Effector CD4-positive, alpha-beta T cell (primary cell): ENCODE measurements at places on chromosomes 11 and 22.
A peak's percentile ranks its signal among the peaks of the same experiment; 100 is the strongest.

GRCh38 chr11:24934733-24935439 is 438.0 kb downstream of the LUZP2 start:
- no peak for DNase-seq

DNA sequence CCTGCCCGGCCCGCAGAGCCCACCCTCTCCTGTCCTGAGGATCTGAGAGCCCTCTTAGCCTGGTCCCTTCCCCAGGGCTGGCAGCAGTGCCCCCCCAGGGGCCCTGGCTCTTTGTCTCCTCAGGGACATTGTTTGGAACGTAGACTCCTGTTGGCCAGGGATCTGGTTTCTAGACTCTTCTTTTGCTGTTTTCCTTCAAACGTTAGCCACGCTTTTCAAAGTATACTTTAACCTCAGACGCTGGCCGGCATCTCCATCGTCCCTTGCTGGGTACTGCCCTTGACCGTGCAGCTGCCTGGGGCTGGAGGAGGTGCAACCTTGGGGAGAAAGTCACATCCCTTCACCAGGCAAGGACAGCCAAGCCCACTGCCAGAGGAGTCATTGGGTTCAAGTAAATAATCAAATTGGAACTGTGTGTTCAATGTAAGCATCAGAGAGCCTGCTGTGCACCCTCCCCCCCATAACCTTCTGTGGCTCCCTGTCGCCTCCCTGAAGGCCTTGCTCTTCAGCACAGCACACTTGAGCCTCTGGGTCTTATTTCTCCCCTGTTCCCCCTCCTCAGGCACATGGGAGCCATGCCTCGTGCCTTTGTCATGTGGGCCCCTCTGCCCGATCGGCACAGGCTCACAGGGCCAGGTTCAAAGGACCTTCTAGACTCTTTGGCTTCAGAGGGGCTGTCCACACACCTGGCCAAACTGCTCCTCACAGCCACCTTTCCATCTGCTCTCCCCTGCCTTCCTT is 21.8 kb upstream of the WNT7B start:
- no peak for DNase-seq

GRCh38 chr11:128616161-128616560 is 28.8 kb upstream of the ETS1 start:
- DNase-seq: no peak

GRCh38 chr11:19663206-19663605 is 49.4 kb upstream of the NAV2 start:
- no peak for DNase-seq

GRCh38 chr11:95788921-95789505 is 569 bp downstream of the FAM76B start:
- DNase-seq: peak; percentile 27

- no peak for DNase-seq
Observed at GRCh38 chr11:84594602-84595001, 1032.5 kb downstream of the DLG2 start.

DNA sequence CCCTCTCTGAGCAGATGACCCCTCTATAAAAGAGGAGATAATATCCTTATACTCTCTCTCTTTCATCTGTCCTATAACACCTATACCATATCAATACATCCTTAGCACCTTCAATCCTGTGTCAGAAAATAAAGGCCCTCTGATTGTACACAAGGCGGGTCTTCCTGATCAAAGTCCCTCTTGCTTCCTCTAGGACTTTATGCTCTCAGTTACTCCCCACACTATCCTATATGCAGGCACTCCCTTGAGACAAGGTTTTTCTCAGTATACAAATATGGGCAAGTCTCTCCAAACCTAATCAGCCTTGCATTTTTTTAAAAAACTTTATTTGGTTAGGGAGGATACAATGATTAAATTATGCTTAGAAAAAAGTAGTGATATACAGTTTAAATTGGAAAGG is 17.3 kb upstream of the HORMAD2 start:
- no peak for DNase-seq

- no peak for DNase-seq
Observed at GRCh38 chr11:30348035-30348434, 25.1 kb downstream of the ARL14EP start.

DNA sequence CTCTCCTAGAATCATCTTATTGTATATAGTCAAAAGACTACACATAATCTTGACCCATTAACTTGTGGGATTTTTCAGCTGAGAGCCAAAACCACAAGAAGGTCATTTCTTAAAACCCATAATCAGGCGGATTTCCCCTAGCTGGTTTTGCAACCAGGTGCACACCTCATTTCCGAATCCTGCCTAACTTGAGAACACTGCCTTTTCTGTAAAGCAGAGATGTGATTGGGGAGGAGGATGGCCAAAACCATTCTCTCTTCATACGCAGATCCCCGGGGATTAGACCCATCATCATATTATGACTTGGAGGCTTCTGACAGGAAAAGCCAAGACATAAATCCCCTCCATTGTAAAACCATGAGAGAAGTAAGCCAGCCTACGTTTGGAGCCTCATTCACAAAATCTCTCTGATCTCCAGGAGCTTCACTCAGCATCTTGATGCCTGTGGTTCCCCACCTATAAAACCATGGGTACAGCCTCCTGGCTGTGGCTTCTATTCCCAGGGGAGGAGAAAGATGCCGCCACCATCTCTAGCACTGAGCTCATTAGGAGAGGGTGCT is 191.3 kb downstream of the KIF18A start:
- DNase-seq: no peak

GRCh38 chr11:117701781-117702180 is 95.2 kb downstream of the DSCAML1 start:
- DNase-seq: no peak

DNA sequence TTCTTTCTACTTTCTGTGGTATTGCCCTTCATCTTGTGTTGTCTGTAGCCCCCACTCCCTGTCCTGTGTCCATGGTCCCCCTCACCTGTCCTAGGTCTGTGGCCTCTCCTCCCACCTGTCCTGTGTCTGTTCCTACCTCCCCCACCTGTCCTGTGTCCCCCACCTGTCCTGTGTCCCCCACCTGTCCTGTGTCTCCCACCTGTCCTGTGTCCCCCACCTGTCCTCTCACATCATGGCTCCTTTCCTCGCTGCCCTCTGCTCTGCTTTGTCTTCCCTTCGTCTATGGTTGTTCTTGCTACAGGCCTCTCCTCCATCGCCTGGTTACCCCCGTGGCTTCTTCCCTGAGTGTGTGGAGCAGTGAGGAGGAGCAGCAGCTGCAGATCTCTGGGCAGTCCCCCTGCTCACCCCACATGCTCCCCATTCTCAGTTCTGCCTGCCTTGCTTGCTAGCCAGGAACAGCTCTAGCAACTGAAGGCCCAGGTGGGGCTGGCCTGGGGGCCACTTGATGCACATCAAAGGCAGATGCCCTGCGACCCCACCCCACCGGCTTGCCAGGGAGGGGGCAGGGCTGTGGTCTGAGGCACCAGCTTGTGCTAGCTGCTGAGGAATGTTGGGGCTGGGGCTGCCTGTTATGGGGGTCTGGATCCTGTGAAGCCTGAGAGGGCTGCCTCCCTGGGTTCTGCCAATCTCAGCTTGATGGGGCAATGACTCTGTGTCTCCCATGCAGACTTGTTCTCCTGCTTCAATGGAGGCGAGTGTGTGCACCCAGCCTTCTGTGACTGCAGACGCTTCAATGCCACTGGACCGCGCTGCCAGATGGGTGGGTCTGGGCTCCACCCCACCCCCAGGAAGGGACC is 5.6 kb downstream of the OTOG start:
- DNase-seq: no peak

GRCh38 chr11:47669856-47670255 is 27.5 kb upstream of the MTCH2 start:
- no peak for DNase-seq

DNA sequence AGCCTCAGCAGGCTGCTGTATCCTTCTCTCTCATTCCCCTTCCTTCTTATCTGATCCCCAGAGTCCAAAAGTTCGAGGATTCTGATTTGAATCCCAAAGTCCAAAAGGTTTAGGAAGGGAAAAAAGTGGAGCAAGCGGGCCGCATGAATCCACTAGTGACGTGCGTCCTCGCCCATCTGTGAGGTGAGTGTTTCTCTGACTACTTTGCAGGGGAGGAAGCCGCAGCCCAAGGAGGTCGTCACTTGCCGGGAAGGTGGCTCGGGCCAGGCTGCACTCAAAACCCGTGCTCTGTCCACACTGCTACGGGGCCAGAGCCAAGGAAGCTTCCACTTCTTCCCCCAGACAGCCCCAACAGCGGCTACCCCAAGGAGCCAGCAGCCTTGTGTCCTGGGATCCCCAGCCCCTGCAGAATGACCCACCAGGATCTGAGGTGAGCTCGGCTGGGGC is 16.3 kb downstream of the SLC25A18 start:
- DNase-seq: no peak

- no peak for DNase-seq
Observed at GRCh38 chr22:32810555-32811133, 9.1 kb downstream of the TIMP3 start.

DNA sequence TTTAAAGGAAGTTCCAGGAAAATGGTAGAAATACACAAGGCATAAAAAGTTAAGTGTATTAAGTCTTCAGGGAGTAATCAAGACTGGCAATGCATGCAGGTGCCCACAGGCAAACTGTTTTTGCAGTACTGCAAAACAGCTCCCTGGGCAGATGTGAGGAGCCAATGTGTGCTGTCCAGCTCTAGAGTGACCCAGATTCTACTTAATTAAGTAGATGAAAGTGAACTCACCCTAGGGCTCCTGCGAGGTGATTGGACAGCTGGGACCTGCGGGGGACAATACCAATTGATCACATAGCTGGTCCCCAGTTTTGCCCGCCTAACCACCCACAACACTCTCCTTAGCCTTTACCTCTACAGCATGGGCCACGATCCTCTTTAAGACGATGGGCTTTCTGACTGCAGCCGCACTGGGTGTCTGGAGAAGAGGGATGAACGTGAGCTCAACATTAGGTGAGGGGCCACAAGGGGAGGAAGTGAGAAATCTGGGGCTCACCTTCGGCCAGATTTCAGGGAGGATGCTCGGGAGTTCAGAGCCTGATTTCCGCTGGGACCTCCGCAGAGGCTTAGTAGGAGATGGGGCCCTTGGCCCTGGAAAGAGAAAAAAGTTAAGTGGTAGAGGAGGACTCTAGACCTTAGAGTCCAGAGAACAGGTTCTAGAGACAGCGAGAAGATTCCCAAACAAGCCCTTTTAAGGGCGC is 556 bp downstream of the CDCA5 start:
- no peak for DNase-seq

DNA sequence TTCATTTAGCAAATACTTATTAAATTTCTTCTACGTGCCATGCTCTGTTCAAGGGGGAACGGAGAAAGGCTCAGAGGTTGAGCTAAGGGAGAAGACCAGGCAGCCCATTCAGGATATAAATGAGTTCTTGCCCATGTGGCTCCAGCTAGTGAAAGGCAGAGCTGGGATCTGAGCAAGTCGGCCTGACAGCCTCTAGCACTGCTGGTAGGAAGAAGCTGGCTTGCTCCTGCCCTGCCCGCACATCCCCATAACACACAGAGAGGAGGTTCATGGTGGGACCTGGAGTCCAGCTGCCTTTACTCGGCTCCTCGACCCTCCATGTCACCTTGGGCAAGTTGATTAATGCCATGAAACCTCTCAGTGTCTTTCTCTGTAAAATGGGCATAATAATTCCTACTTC is 2.0 kb downstream of the SLC15A3 start:
- DNase-seq: no peak

GRCh38 chr11:84543367-84544159 is 1083.6 kb downstream of the DLG2 start:
- DNase-seq: no peak

- no peak for DNase-seq
Observed at GRCh38 chr11:96256215-96257011, 86.6 kb downstream of the MAML2 start.

GRCh38 chr11:109015283-109015682 is 350.4 kb downstream of the DDX10 start:
- DNase-seq: no peak

DNA sequence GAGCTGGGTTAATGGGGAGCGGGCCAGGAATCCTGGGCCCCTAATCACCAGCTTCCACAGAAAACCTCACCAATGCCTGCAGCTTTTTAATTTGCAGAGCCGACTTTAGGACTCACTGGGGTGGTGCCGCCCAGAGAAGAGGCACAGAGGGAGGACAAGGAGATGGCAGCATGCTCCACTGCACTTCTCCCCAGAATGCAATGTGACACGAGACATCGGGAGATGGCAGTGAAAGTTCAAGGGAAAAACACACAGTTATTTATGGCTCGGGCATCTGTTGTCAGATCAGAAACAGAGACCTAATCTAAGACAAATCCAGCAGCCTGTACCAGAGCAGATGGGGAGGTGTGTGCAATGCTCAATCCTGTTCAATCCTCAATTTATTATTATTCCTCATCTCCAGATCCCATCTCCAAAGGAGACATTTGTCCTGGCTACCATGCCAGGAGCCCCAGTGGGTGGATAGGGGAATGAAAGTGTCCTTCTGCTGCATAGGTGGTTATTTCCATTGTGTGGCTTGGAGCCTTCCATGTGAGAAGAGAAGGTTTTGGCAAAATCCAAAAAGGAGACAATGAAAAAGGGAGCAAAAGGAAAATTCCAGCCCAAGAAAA is 250.0 kb downstream of the NXPE2 start:
- DNase-seq: no peak

DNA sequence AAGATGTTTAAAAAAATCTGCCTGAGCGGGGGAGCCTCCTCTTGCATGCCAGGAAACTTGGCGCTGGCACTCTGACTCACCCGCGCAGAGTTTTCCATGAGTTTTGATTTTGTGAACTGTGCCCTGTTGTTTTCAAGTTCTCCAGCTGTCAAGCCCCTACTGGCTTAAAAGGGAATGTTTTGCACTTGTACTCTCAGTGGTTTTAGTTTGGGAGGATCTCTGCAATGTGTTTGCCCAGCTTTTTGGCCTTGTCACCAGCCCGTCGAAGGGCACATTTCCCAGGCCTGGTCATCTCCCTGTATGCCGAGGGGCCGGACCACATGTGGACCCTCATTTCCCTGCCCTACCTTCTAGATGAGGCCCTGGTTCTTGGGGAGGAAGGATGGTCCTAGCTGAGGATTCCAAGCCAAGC is 12.2 kb downstream of the MRGPRF start:
- no peak for DNase-seq

GRCh38 chr11:103380031-103380430 is 270.8 kb downstream of the DYNC2H1 start:
- no peak for DNase-seq

DNA sequence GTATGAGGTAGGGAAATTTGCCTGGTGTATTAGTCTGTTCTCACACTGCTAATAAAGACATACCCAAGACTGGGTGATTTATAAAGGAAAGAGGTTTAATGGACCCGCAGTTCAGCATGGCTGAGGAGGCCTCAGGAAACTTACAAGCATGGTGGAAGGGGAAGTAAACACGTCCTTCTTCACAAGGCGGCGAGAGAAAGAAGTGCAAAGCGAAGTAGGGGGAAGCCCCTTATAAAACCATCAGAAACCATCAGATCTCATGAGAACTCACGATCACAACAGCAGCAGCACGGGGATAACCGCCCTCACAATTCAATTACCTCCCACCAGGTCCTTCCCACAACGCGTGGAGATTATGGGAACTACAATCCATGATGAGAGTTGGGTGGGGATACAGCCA is 12.0 kb upstream of the RFPL2 start:
- DNase-seq: no peak

- no peak for DNase-seq
Observed at GRCh38 chr11:30395751-30396150, 72.8 kb downstream of the ARL14EP start.
